ENCODE measurements at places on chromosomes 13 and 19. TPM values are rescaled to one million over a fixed set of nuclear protein-coding genes. Genes with fewer than 3 reads are reported as not detected.
A peak's percentile ranks its signal among the peaks of the same experiment; 100 is the strongest.

Gene IGFL2
- 0.23 TPM for total RNA-seq

Gene IL17D
- total RNA-seq: 0.29 TPM

Gene ASPDH
- total RNA-seq: not detected

Gene KIR2DL3
- not detected for total RNA-seq

Gene LMTK3
- 2.0 TPM for total RNA-seq

Gene RASIP1
- 0.88 TPM for total RNA-seq

Gene ZFP14
- total RNA-seq: 1.7 TPM

Gene ZNF844
- 0.73 TPM for total RNA-seq

Gene CPAMD8
- total RNA-seq: 0.18 TPM

Gene PGLYRP2
- total RNA-seq: 0.07 TPM

Gene S1PR4
- 45.3 TPM for total RNA-seq

Gene CPB2
- not detected for total RNA-seq

- no peak for DNase-seq
Measured at GRCh38 chr19:7337380-7338194, 11.2 kb upstream of the ARHGEF18 start.

GRCh38 chr13:75123428-75123827 is 358.5 kb downstream of the TBC1D4 start:
- no peak for DNase-seq

DNA sequence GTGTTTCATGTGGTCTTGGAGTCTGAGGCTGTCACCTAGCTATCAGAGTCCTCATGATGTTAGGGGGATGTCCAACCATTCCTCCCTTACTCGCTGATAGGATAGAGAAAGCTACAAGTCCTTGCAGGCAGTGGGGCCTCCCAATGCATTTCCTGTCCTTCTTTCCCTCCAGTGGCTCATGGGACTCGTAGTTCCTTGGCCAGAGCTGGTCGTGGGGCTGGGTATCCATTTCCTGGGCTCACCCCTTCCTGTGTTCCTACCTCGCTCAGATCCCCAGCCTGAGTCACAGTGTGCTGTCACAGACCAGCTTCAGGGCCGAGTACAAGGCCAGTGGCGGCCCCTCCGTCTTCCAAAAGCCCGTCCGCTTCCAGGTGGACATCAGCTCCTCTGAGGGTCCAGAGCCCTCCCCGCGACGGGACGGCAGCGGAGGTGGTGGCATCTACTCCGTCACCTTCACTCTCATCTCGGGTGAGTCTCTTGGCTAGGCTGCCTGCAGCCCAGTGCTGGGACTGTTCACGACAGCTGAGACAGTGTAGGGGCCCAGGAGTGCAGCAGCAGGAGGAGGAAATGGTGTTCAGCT is 19.1 kb downstream of the TMEM150B start:
- DNase-seq: no peak

DNA sequence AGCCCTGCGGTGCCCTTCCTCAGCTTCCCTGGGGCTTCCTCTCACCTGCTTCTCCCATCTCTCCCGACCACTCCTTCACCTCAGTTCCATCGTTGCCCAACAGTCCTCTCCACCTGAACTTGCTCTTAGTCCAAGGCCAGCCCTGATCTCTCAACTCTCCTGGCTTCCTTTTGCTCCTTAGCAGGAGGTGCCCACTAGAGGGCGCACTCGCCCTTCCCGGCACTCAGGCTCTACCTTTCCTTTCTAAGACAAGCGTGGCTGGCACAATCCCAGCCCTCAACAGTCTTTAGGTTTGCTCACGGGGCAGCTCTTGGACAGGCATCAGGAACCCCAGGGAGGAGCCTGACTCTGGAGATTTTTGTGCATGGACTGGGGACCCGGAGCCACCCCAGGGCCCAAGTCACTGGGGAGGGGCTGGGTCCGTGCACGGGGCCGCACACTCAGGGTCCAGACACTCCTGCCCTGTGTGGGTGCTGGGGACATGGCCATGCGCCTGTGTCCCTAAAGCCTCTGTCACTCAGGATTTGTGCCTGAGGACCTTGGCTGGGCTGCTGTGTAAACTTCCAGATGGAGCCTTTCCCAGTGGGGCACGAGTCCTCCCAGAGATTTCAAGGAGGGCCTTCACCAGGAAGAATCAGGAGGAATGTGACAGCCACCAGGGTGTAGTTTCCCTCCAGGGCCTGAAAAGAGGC is 12.1 kb upstream of the CEACAM8 start:
- DNase-seq: peak; percentile 27

GRCh38 chr13:42272804-42273175 is 838 bp downstream of the AKAP11 start:
- DNase-seq: no peak

- DNase-seq: no peak
Measured at GRCh38 chr13:36666477-36667229, 7.2 kb upstream of the SERTM1 start.

DNA sequence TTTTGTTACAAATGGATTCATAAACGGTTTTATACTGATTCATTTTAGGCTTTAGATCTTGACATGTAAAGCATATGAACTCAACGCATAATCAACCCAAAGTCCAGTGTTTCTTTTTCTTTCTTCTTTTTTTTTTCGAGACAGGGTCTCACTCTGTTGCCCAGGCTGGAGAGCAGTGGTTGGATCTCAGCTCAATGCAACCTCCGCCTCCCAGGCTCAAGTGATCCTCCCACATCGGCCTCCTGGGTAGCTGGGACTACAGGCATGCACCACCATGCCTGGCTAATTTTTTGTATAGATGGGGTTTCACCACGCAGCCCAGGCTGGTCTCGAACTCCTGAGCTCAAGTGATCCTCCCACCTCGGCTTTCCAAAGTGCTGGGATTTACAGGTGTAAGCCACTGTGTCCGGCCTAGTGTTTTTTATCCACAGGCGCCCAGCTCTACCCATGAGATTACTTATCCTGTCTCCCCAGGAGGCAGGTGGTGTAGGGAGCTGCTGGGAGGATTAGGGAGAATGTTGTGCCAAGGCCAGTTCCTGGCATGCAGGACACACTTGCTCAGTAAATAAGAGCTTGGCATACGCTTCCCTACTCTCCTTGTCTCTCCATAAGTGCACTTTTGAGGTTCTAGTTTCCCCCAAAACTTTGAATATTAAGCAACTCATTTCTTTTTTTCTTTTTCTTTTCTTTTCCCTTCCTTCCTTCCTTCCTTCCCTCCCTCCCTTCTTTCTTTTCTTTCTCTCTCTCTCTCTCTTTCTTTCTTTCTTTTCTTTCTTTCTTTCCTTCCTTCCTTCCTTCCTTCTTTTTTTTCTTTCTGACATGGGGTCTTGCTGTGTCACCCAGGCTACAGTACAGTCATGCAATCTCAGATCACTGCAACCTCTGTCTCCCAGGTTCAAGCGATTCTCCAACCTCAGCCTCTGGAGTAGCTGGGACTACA is 4.8 kb upstream of the CEBPA start:
- DNase-seq: no peak

DNA sequence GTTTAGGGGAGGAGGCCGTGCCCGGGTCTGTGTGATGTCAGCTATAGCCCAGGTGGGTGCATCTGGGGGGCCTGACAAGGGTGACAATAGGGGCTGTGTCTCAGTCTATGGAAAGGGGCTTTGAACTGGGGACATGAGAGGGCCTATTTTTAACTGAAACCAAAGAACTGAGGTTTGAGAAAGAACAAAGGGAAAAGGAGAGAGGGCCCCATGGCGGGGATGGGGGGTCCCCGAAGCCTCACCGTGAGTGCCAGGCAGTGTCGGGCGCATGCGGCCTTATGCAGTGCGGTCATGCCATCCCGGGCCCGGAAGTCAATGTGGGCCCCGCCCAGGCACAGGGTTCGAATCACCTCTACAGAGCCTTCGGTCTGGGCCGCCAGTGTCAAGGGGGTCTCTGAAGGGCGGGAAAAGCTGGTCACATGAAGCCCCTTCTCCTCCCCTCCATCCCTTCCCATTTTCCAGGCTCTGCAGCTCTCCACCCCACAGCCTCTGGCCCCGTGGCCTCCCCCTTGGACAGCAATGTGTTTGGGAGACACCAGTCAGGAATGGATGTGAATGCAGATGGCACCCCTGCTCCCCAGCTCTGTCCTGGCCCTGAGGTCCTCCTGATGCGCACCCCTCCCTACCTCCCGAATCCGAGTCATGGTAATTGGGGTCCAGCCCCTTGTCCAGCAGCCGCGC is 5.9 kb downstream of the SHANK1 start:
- no peak for DNase-seq

- no peak for DNase-seq
Measured at GRCh38 chr19:2217591-2217990, 18.5 kb downstream of the PLEKHJ1 start.

DNA sequence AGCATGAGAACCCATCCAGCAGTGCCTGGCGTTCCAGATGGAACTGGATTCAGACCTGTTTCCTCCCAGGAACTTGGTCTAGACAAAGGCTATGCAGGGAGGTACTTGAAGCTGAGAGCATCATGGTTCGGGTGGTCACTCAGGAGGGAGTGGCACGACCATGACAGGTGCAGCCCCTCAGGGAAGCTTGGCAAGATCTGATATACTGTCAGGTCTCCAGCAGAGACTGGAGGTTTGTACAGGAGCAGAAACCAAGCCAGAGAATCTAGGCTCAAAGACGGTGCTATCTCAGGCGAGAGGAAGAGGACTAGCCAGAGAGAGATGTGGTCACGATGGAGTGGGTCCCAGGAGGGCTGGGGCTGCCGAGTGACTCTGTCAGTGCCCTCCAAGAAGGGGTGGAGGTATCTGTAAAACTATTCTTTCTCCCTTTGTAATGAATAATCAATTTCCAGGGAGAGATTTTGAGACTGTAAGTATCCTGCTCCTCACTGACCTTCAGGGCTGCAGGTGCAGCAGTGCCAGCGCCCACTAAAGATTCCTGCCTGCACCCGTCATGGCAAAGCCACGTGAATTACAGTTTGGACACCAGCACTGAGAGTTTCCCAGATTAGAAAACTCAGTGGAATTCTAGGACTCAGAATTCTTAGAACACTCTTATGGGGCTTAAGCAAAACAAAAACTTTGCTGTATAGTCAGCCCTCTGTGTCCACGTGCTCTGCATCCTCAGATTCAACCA is 10.2 kb upstream of the DCUN1D2 start:
- DNase-seq: no peak

DNA sequence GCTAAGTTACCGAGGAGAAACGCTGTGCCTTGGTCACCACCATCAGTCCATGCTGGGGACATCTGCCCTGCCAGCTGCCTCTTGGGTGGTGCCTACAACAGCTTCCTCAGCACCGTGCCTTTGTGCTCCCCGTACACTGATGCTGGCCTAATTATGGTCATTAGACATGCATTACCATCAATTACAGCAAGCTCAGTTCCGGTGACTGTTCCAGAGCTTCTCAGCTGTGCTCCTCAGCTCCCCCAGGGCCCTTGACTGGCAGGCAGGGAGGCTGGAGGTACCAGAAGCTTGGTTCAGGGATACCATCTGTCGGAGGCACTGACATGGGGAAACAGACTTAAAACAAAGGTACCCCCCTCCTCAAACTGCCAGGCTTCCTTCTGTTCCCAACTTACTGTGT is 40.2 kb downstream of the CILP2 start:
- DNase-seq: no peak

DNA sequence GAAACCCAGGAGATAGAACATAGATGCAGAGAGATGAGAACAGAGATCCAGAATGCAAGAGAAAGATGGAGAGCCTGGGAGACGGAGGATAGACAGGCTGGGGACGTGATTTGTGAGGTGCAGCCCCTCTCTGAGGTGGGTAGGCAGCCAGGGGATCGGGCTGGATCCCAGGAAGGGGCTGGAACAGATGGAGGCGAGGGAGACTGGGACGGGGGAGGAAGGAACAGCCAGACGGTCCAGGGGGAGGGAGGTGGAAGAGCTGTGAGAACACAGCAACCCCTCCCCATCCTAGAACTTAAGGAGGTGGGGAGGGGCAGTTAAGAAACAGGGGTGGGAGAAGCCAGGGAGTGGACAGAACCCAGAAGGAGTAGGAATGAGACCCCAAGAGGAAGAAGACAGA is 3.1 kb downstream of the SLC17A7 start:
- DNase-seq: no peak

GRCh38 chr13:102847272-102848234 is 1.7 kb downstream of the ERCC5 start:
- DNase-seq: no peak

DNA sequence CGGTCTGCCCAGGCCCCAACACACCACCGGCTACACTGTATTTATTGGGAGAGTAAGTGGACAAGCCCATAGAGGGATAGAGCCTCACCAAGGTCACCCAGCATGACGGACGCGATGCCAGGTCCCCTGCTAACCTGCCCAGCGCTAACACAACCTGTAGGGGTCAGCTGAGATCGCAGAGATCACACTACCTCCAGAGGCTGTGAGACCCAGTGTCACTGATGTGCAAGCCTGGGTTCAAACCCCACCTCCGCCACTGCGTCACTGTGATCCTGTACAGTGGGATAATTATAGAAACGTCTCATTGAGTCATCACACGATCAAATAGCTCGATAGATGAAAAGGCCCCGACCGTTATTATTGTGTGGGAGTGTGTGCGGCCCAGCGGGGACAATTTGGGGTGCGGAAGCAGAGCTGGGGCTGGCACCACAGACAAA is 10.6 kb upstream of the TLE2 start:
- DNase-seq: no peak

GRCh38 chr13:27853335-27853734 is 61.1 kb downstream of the GSX1 start:
- no peak for DNase-seq

DNA sequence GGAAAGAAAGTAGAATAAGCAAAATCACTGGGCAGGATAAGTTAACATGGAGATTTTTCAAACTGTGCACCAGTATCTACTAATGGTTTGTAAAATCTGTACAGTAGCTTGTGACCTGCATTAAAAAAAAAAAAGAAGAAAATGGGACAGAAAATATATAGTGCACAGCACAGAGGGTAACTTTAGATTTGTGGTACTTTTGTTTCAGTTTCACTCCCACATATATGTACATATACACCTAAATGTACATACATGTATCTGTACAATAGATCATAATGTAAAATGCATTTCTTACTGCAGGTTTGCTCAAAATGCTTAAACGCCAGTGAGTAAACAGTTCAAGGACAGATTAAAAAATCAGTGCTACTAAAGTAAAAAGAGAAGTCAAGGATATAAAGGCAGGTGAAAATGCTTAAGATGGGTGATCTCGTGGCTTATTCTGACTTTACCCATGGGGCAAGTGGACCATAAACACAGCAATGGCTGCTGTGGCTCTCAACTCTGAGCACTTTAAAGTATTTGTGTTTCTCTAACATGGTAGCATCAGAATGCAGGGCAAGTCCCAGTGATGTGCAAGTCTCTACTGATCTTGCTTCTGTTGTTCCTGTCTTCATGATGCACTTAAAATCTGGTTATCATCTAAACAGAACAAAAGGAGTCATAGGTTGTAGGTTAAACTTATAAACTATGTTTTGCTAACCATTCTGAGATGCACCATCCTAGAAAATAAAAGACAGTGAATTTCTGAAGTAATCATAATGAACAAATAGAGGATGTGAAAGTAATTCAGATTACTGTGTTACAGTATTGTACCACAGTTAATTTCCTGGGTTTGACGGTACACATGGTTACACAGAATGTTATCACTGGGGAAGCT is 112.3 kb downstream of the MIPEP start:
- DNase-seq: no peak

DNA sequence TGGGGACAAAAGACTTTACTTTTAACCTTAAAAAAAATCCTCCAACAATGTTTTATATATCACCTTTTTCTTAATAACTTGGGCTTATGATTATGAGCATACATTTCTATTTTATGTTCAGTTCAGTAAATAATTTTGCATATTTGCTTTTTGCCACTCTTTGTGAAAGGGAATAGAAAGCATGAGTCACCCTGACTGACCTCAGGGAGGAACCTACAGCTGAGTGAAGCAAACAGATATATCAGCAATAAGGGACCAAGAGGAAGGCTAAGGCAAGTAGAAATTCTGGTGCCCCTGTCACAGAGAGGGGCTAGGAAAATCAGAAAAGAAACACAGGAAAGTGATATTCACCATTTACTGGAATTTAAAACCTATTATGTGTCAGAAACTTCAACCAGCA is 37.2 kb upstream of the SOHLH2 start:
- no peak for DNase-seq

GRCh38 chr19:45250832-45251451 is at the start of gene MARK4:
Gene MARK4 (plus strand): TSS chr19:45251271. CDS start chr19:45251589, 318 bp downstream.
- DNase-seq: peak; percentile 40
